ENCODE measurements at places on chromosomes 11 and 22.

DNA sequence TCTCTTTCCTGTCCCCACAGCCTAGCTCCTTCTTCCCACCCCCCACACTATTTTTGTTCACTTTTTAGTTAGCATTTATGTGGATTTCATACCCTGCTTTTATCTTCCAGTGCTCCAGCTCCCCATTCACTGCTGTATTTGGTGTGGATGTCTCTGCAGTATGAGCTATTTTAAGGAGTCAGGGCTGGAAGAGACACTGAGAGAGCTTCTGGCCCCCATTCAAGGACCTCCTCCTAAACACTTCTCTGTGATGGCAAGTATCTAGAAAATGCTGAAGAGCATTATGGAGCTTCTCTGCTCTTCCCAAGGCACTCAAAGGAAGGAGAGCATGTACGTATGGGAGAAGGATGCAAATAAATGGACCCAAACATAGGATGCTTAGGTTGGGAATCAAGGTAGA lies 79.5 kb downstream of the RAB30 start:
- DNase-seq = no peak

- DNase-seq = no peak
Measured at GRCh38 chr11:110903830-110904229, 191.6 kb upstream of the ARHGAP20 start.

- no peak for DNase-seq
Measured at GRCh38 chr11:47532597-47533213, 20.2 kb downstream of the CELF1 start.

DNA sequence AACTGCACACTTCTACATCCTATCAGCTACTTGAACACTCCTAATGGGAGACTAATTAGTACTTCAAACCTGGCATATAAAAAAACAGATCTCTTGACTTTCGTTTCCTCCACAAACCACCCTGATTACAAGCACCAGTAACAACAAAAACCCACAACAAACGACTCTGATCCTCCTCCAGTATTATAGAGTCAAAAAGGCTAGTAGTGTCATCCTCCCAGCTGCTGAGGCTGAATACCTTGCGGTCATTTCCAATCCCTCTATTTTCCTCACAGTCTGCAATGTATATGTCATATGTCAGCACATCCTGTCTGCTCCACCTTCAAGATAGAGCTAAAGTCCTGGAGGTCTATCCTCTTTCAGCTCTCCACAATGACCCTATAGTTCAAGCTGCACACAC lies 688.9 kb upstream of the RAG2 start:
- DNase-seq = no peak

GRCh38 chr22:20268279-20269012 lies at the start of gene RTN4R:
TSS of gene RTN4R (minus strand) at chr22:20268318. CDS start at chr22:20268092, 226 bp downstream.
- no peak for DNase-seq

DNA sequence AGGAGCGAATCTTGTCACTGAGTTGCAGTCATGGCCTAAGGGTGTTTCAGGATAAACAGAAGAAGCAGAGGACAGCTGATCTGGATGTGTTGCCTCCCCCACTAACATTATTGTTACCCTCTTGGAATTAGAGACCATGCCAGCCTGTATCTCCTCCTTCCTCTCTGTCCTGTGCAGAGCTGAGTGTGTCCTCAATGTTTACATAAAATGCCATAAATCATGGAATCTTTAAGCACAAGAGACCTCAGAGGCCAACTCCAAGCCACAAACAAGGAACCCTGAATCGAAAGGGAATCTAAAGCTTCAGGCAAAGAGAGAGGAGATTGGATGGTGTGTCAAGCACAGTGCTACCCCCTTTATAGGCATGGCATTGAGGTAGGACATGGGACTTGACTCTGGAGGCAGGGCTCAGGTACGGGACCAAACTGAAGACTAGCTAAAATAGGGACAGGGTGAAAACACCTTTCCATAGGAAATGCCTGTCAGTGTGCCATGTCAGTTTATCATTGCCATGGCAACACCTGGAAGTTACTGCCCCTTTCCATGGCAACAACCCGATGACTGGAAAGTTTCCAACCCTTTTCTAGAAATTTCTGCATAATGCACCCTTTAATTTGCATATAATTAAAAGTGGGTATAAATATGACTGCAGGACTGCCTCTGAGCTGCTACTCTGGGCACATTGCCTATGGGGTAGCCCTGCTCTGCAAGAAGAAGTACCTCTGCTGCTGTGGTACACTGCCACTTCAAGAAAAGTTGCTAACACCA lies 489.7 kb downstream of the MIAT start:
- DNase-seq = no peak

GRCh38 chr22:48483764-48484528 lies 1343.7 kb downstream of the BRD1 start:
- DNase-seq = no peak

DNA sequence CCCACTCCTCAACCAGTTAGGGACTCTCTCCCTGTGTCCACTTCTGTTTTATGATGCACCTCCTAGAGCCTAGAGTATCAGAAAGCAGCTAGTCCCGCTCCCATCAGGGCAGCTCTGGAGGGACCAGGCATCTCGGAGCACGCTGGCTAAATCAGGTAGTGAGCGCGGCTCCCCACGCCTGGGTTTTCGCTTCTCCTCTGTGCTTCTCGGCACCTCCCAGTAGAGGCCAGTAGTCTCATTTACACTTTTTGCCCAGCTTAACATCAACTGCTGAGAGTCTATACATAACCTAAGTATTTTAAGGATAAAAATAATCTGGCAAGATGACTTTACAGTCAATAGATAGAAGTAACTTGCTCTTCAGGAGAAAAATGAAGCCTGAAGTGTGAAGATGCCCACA lies 473.8 kb downstream of the OPCML start:
- DNase-seq = no peak

DNA sequence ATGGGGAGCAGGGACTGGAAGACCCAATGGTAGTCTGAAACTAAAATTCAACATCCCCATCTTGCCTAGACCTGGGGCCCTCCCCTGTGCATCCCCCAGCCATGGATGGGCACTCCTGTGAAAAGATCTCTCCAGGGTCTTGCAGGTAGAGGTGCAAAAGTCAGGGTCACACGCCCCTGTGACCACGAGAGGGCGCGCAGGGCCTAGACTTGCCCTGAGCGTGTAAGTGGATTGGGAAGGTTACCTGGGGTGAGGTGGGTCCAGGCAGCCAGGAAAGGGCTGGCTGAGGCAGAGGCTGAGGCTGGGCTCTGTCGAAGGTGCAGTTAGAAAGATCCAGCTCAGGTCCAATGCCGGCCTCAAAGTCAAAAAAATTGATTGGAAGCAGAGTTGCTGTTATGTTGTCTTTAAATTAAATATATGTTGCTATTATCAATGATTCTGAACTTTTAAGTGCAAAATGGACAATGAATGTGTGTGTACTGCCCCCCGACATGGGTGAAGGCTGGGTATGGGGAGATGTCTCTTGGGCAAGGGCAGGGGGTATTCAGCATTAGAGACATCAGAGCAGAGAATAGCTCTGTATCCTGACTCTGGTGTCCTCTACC lies 4.8 kb upstream of the POU2F3 start:
- no peak for DNase-seq

GRCh38 chr11:12901874-12902481 lies 107.1 kb upstream of the RASSF10 start:
- no peak for DNase-seq

DNA sequence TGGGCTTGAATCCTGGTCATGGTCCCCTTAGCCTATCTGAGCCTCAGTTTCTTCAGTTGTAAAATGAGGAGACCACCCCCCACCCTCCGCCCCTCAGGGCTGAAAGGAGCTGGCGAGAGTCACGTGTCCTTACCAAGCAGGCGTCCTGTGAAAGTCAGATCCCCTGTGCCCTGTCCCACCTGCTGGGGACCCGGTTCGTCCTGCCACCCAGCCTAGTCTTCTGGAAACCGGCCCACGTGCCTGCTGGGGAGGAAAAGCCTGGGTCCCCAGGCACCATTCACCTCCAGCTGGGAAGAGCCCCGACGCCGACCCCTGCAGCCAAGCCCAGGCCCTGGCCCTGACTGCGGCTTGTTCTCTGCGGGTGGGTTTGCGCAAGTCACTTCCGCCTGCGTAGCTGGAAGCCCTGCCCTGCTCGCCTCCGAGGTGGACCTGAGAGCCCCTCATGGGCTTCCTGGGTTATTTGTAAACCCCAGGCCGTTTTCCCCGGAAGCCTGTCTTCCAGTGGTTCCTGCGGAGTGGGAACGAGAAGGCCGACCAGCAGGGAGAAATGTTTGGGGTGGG lies 679 bp upstream of the SSH3 start:
- DNase-seq = no peak

DNA sequence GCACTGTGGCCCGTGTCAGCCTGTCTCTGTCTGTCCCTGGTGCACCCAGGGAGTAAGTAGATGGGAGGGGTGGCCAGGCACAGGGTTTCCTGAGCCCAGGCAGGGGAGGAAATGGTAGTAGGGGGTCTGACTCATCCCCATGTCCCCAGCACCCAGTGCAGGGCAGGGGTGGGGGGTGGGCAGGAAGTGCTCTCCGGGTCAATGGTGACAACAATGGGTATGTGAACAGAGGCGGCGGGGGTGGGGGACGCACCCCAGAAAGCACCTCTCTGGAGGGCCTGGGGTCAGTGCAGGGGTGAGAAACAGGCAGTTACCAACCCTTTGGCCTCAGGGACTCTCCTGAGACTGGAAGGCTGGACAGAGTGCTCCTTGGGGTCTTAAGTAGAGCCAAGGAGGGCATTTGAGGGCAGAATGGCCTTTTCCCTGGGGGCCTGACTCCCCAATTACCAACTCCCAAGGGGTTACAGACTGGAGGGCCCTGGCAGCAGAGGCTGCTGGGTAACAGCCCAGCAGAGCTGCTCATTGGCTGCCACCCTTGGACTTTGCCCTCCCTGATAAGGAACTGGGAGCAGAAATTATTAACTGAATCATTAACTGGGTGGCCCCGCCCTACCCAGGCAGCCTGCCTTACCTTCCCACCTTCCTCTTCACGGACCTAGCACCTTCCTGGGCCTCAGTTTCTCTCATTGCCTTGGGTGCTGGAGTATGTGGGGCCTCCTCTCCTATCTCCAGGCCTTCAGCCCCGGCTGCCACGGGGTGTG lies 4.2 kb downstream of the MYRF start:
- no peak for DNase-seq

GRCh38 chr22:32706149-32706548 lies 95.4 kb upstream of the TIMP3 start:
- no peak for DNase-seq

- DNase-seq = no peak
Measured at GRCh38 chr11:839875-840617, 2.3 kb downstream of the POLR2L start.

- no peak for DNase-seq
Measured at GRCh38 chr11:19418221-19418620, 177.5 kb upstream of the E2F8 start.

DNA sequence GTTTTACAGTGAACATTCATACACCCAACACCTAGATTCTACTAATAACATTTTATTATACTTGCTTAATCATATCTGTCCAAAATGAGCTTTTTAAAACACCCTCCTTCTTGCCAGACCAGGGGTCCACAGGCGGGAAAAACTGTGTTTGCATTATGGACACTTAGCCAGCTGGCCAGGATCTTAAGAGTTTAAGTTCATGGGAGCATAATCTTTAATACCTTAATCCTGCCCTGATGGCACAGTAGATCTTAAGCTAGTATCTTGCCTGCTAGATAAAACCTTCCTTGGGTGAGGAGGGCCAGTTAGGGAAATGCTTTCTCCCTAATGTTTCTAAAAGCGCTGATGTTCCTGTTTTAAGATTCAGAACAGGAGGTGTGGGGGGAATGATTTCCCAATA lies 13.1 kb upstream of the CCDC134 start:
- DNase-seq = no peak
